ENCODE measurements at places on chromosomes 11 and 22. TPM values are rescaled to one million over a fixed set of nuclear protein-coding genes. Genes with fewer than 3 reads are reported as not detected.

- H3K4me3 ChIP-seq, result no peak overlapping the region
- no peak overlapping the region for H3K27ac ChIP-seq
- no peaks in the 10 kb centered on the region for H3K4me1 ChIP-seq
- no peaks in the 10 kb centered on the region for H3K27me3 ChIP-seq
- H3K36me3 ChIP-seq, result no peaks in the 10 kb centered on the region
- no peak for DNase-seq
Measured at GRCh38 chr11:97684486-97685439, 1295.0 kb downstream of the JRKL start.

- no peaks in the 10 kb centered on the region for H3K36me3 ChIP-seq
- no peak overlapping the region for H3K4me3 ChIP-seq
- no peak for DNase-seq
- H3K27ac ChIP-seq, result no peak overlapping the region
- no peaks in the 10 kb centered on the region for H3K27me3 ChIP-seq
Measured at GRCh38 chr22:32052244-32052643, 9.2 kb downstream of the SLC5A1 start.

AIFM3 gene
- not detected for total RNA-seq

SCGB1D2 gene
- not detected for total RNA-seq

Measured in SJSA1 (cell line).